T-helper 22 cell (primary cell): ENCODE measurements at places on chromosomes 5 and 9.

DNA sequence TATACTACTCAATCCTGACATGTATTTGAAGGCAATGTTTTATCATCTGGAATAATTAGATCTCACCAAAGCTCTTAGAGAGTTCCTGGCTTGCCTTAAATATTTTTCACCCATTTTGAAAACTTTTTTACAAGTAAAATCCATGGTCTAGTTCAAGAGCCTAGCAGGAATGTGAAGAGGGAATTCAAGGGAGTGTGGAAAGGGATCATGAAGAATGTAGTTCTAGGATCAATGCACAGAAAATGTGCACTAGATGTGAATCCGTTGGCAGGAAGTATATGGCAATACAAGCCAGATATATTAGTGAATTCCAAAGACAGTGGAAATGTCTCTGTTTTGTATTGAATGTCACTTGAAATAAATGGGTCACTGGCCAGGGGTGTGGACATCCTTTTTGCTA, 167.9 kb upstream of the MOCS2 start:
- DNase-seq: no peak

- no peak for DNase-seq
Observed at GRCh38 chr5:177382423-177383029, 1.7 kb upstream of the SLC34A1 start.

DNA sequence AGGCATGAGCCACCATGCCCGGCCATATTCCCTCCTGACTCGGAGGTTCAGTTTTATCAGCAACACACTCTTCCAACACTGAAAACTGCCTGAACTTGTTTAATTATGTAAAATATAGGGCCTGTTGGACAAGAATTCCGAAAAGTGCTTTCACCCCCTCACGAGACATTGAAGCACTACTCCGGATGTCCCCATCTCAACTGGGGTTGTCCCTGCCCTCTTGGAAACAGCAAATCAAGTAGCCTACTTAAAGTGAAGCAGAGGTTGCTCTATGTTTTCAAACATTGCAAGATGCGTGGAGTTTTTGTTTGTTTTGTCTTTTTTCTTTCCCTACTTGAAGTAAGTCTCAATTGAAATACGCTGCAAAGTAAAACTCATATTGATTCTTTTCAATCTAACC, 7.6 kb downstream of the PTGER4 start:
- DNase-seq: peak; percentile 30

- no peak for DNase-seq
Observed at GRCh38 chr9:127540664-127541041, 71.4 kb upstream of the STXBP1 start.

- DNase-seq: no peak
Observed at GRCh38 chr5:93886917-93887361, 145.5 kb upstream of the POU5F2 start.

DNA sequence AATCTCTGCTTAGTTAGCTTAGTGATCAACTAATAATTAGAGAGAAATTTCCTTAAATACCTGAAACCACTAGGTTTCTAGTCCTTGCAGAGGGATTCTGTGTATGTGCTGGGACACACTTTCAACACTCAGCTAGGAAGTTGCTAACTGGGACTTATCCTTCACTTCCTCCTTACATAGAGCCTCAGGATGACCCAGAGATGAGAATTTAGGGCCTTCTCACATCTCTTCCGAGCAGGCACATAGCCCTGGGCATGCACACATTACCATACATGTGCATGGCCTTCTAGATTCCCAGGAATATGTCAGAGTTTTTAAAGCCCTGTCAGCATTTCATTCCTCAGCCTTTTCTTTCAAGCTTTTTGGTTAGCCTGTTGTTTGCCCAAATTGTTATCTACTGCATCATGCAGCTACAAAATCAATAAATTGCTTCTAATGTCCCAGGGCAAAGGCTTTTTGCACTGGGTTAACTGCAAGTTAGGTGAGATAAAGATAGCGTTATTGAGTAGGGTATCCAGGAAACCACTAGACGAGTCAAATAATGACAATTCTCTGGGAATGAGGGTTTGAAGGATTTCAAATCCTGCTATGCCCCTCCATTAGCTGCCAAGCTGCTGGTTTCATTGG, 22.0 kb upstream of the CDK20 start:
- no peak for DNase-seq

DNA sequence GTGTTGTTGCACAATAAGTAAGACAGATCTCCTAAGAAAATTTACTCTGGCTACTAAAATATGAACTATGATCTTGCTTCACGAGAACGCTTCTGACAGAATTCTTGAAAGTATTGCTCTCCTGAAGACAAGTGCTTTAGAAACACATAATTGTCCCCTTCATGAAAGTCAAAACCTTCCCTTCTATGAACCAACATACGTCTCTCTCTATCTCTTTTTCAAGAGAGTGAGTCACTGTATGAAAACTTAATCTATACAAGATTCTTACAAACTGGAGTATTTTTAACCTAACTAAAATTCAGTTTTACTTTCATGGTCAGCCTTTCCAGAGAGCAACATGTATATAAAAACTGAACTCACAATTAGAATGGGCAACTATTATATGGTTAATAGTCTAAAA, 688.0 kb upstream of the CTNND2 start:
- DNase-seq: no peak

DNA sequence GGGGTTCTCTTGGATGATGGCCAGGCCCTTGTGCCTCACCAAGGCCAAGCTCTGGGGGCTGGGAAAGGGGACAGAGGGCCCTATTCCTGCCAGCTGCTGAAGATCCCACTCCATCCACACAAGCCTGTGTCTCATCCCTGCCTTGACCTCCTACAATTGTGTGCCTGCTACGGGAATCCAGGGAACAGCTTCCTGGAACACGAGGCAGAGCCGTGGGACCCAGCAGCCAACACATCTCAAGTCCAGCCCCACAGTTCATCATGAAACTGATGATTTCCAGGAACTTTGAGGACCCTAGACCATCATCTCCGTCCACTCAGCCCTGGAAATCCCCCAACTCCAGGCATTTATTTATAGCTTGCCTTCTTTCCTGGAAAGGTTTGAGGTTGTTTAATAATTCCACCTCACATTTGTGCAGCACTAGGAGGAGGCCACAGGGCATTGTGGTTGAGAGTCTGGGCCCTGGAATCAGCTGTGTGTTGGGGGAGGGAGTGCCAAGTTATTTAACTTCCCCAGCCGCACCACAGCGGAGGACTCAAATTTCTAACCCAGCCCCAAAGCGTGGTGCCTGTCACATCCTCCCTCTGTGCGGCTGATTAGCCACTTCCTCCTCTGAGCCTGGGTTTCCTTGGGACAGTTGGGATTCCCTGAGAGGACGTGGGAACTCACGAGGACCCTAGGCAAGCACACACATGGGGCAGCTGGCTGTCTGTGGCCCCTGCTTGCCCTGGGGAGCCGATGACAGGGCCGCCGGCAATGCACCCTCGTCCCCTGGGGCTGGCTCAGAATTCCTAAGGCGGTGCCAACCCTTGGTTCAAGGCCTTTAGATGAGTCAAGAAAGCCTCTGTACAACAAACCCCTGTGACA, 58.2 kb upstream of the GGTA1 start:
- DNase-seq: no peak

GRCh38 chr5:172768573-172769341, 2.2 kb downstream of the DUSP1 start:
- peak; percentile 17 for DNase-seq

DNA sequence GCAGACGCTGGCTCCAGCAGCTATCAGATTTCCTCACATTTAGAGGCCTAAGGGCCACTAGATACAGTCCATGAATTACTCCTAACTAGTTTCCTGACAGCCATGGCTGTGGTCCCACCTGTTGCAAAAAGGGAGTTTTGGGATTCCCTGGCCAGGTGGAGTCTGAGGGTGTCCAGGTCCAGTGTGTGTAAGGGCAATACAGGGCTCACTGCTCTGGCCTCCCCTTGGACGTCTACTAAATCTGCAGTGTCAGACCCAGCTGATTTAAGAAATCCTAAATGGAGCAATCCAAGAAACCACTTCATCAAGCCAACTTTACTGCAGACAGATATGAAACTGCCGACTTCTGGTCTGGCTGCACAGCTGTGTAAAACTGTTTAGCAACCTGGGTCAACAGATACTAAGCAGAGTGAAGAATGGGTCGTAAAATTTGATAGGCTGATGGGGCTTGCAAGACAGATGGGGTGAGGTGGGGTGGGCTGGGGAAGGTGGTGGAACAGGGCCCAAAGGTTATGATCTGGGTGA, 116.4 kb downstream of the GADD45G start:
- no peak for DNase-seq

- DNase-seq: no peak
Observed at GRCh38 chr5:58122157-58122556, 337.7 kb downstream of the PLK2 start.

- DNase-seq: no peak
Observed at GRCh38 chr5:44935262-44935661, 126.5 kb downstream of the MRPS30 start.

DNA sequence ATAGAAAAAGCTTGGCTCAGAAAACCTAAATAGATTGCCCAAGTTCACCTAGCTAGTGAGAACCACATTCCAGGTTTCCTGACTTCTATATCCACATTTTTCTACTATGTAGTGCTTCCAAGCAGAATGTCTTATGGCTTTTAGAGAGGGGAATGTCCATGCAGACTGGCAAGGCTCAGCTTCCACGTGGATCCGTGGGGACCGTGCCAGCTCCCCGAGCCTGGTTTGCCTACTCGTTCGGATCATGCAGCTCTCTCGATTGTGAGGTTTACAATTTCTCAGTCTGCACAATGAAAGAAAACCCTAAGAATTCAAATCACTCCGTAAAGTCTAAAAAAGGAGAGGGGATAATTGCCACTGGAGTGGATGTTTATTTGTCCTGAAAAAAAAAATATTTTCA, 256.5 kb upstream of the NR4A3 start:
- no peak for DNase-seq

DNA sequence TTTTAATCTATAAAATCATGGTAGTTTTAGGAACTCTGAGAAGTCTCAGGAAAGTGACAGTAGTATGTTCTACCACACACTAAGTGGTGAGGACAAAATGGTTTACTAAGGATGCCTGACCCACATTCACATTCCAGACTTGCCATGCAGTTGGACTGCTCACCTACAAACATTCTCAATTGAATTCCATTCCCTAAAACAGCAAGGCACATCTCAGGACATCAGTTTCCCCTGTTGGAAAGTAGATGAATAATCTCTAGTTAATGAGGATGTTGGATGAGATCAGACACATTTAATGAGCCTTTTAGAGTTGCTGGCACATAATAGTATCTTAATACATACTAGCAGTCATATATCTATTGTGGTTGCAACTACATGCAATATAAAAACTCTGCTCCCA, 76.6 kb downstream of the ZNF618 start:
- no peak for DNase-seq

- no peak for DNase-seq
Observed at GRCh38 chr5:53073348-53073747, 36.2 kb downstream of the MOCS2 start.

DNA sequence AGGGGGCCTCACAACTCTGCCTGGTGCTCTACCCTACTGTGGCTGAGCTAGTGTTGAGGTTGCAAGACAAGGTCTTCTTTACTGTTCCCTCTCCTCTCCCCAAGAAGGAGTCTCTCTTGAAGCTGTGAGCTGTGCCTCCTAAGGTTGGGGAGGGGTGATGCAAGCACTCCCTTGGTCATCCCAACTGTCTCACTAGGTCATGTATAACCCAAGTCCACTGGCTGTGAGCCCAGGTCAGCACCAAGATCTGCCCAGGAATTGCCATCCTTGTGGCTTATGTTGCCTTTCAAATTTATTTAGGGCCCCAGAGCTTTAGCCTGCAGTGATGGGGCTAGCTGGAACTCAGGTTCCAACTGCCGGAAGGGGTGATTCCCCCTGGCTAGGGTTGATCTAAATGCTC, 10.3 kb upstream of the YTHDC2 start:
- no peak for DNase-seq

DNA sequence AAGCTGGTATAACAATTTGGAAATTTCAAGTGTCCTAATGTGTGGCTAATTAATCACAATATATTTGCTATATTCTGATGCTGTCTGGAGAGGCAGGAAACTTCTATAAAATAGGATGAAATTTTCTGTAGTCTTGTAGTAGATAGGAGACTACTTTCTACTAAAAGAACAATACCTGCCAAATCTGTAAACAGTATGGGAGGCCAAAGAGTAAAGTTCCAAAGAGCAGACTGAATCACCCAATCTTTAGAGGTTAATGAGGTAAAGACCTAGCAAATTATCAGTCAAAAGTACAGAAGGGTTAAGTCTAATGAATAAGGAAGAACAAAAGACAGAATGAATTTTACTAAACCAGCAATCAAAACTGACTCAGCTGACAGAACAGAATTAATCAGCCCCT, 52.4 kb upstream of the RGS7BP start:
- DNase-seq: no peak

- DNase-seq: no peak
Observed at GRCh38 chr9:125558453-125559092, 148.4 kb downstream of the MAPKAP1 start.

- no peak for DNase-seq
Observed at GRCh38 chr5:143870362-143870761, 58.4 kb downstream of the HMHB1 start.

GRCh38 chr5:142839711-142840346, 69.7 kb downstream of the ARHGAP26 start:
- DNase-seq: no peak

DNA sequence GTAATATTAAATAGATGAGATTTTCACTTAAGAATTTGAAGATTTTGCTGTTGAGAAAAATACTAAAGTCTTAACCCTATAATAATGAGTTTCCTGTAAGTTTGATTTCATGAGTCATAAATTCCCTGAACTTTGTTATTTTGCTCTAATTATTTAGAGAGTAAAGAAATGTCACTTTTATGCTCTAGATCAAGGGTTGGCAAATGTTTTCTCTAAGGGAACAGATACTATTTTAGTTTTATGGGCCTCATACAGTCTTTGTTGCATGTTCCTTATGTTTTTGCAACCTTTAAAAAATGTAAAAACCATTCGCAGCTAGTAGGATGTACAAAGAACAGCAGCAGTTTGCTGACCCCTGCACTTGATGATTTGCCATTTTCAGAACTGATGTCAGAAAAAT, 480 bp upstream of the TXNDC8 start:
- DNase-seq: no peak

GRCh38 chr5:73198833-73199592, 26.0 kb downstream of the TMEM174 start:
- DNase-seq: no peak

- no peak for DNase-seq
Observed at GRCh38 chr5:96455789-96456188, 22.7 kb upstream of the PCSK1 start.

GRCh38 chr5:72439192-72439591, 68.0 kb downstream of the ZNF366 start:
- DNase-seq: no peak
